Natural killer cell (primary cell): ENCODE measurements at places on chromosomes 6 and 20. TPM values are rescaled to one million over a fixed set of nuclear protein-coding genes. Genes with fewer than 3 reads are reported as not detected.

ZC2HC1B gene
- total RNA-seq, result not detected

ULBP1 gene
- 0.23 TPM for total RNA-seq

COL11A2 gene
- total RNA-seq, result 2.0 TPM

SYNDIG1 gene
- total RNA-seq, result not detected

TSPO2 gene
- total RNA-seq, result not detected

KAT14 gene
- 13.0 TPM for total RNA-seq

LRFN2 gene
- total RNA-seq, result 3.0 TPM

GRCh38 chr6:151022492-151022891 lies 157.0 kb downstream of the MTHFD1L start:
- no peak for DNase-seq
- H3K4me3 ChIP-seq, result no peak overlapping the region
- H3K27ac ChIP-seq, result no peak overlapping the region
- H3K27me3 ChIP-seq, result no peaks in the 10 kb centered on the region
- H3K36me3 ChIP-seq, result no peaks in the 10 kb centered on the region

DNA sequence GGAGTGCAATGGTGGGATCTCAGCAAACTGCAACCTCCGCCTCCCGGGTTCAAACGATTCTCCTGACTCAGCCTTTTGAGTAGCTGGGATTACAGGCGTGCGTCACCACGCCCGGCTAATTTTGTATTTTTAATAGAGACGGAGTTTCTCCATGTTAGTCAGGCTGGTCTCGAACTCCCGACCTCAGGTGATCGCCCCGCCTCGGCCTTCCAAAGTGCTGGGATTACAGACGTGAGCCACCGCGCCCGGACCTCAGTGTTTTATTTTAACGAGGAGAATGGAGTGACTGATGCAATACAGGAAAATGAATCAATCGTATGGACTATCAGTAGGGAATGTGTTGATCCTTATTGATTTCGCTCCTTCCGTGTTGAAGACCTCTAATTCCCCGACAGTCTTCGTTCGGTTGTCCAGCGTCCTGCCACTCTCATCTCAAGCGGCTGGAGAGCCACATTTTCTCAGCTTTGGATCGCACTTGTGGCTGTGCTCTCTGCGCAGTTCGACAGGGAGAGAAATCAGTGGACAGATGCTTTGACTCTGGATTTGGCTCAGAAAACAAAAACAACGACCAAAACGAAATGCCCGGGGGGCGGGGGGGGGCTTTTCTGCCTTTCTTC lies 166.2 kb downstream of the TRIM27 start:
- no peak for DNase-seq
- H3K27ac ChIP-seq, result no peak overlapping the region
- no peaks in the 10 kb centered on the region for H3K36me3 ChIP-seq
- no peak overlapping the region for H3K4me3 ChIP-seq
- no peaks in the 10 kb centered on the region for H3K4me1 ChIP-seq
- peaks cover 7% of the 10 kb centered on the region for H3K27me3 ChIP-seq

- peaks cover 16% of the 10 kb centered on the region for H3K36me3 ChIP-seq
- DNase-seq, result no peak
- H3K4me1 ChIP-seq, result peaks cover 13% of the 10 kb centered on the region
- no peak overlapping the region for H3K4me3 ChIP-seq
These were observed 14.3 kb downstream of the SERPINB6 start for GRCh38 chr6:2956930-2957685.

DNA sequence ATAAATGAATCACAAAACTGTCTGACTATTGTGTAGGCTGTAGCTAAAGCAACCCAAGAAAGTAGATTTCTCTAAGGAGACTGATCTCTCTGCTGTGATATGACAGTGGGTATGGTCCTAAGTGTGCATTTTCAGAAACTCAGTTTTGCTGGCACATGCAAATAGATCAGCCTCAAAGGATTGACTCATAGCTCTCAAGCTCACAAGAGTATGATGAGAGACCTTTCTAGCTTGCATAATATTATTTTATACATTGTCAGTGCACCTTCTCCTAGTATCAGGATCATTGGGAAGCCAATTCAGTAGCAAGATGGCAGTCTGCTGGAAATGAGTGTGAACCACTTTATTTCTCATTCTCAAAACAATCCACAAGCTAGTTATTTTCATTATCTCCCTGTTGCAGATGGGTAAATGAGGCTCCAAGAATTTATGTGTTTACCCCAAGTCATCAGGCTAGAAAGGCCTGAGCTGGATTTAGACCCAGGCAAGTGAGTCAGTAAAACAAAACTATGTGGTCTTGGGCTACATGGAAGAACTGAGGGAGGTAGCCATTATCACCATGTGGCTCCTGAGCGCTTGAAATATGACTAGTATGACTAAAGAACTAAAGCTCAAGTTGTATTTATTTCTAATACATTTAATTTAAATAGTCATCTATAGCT lies 27.9 kb upstream of the PLCB4 start:
- H3K4me1 ChIP-seq, result no peaks in the 10 kb centered on the region
- H3K27me3 ChIP-seq, result no peaks in the 10 kb centered on the region
- no peak overlapping the region for H3K4me3 ChIP-seq
- H3K27ac ChIP-seq, result no peak overlapping the region

- no peaks in the 10 kb centered on the region for H3K27me3 ChIP-seq
- H3K36me3 ChIP-seq, result no peaks in the 10 kb centered on the region
- H3K4me3 ChIP-seq, result no peak overlapping the region
- H3K27ac ChIP-seq, result no peak overlapping the region
- no peaks in the 10 kb centered on the region for H3K4me1 ChIP-seq
These were observed 698.3 kb downstream of the EPM2A start for GRCh38 chr6:145036848-145037567.
